ENCODE measurements at places on chromosomes 1 and 21. TPM values are rescaled to one million over a fixed set of nuclear protein-coding genes. Genes with fewer than 3 reads are reported as not detected.

GRCh38 chr1:6265151-6265550 lies 4.3 kb upstream of the GPR153 start:
- H3K27me3 ChIP-seq: no peaks in the 10 kb centered on the region
- peaks cover 19% of the 10 kb centered on the region for H3K4me1 ChIP-seq
- no peak overlapping the region for H3K4me3 ChIP-seq
- H3K36me3 ChIP-seq: no peaks in the 10 kb centered on the region
- H3K27ac ChIP-seq: no peak overlapping the region

GRCh38 chr1:177044390-177044789 lies 120.1 kb downstream of the ASTN1 start:
- no peak overlapping the region for H3K4me3 ChIP-seq
- H3K27me3 ChIP-seq: no peaks in the 10 kb centered on the region
- H3K4me1 ChIP-seq: no peaks in the 10 kb centered on the region
- no peaks in the 10 kb centered on the region for H3K36me3 ChIP-seq

DNA sequence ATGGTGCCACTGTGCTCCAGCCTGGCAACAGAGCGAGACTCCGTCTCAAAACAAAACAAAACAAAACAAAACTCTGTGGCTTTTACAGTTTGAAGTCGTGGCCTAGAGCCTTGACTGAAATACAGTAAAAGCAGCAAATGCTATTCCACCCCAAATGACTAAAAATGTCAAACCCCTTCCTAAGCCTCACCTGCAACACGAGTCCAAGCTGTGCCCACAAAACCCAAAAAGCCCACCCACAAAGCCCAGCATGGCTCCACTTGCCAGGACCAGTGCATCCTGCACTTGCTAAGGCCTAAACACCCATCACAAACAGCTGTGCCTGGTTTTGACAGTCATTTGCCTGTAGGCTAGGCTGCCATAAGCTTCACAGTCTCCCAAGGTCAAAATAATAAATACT lies 21.3 kb downstream of the VAV3 start:
- no peak overlapping the region for H3K27ac ChIP-seq
- H3K27me3 ChIP-seq: no peaks in the 10 kb centered on the region
- no peak overlapping the region for H3K4me3 ChIP-seq
- H3K36me3 ChIP-seq: no peaks in the 10 kb centered on the region

DNA sequence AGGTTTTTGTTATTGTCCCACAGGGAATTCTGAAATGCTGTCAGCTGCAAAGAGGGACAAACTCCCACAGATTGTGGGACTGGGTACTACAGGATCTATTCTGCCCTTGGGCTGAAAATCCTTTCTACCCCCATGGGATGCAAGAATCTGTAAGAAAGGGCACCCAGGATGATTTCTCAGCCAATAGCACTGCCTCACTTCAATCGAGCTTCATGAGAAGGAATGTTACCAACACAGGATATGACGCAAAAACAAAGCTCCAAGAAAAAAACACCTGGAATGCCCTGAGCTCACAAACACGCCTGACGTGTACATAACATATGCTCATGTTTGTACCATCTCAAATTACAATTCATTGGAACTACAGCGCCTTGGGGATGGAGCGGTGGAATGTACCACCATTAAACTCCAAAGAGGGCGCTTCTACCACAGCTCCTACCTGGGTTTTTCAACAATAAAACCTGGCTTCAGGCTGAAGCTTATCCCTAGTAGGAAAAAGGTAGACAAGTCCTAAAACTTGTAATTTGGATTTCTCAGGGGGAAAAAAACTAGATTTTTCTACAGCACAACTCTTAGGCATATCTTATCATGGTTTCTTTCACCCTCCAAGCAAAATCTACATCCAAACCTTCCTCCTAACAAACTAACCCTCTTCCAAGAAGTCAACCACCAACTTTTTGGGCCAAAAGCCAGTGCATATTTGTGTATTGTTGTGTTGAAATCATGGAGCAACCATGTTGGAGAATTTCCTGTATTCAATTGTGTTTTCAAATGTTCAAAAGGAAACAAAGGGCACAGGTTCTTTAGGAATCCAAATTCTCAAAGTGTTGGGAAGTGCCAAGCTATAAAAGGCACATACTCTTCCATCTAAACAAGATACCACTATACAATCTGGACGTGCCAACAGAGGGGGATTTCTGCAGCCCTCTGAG lies 78.9 kb downstream of the TGFBR3 start:
- DNase-seq: peak; percentile 68
- H3K4me1 ChIP-seq: peaks cover 48% of the 10 kb centered on the region
- no peak overlapping the region for H3K27ac ChIP-seq

Gene OVAAL
- not detected for total RNA-seq

Gene BARHL2
- not detected for total RNA-seq

Gene FAM177B
- total RNA-seq: not detected

Gene NR0B2
- not detected for total RNA-seq

Gene FCN3
- total RNA-seq: not detected

All from GM23248 (cell line).